ENCODE measurements at places on chromosomes 5 and 9. TPM values are rescaled to one million over a fixed set of nuclear protein-coding genes. Genes with fewer than 3 reads are reported as not detected.

The GAS1 gene
- total RNA-seq, result 108 TPM

DNA sequence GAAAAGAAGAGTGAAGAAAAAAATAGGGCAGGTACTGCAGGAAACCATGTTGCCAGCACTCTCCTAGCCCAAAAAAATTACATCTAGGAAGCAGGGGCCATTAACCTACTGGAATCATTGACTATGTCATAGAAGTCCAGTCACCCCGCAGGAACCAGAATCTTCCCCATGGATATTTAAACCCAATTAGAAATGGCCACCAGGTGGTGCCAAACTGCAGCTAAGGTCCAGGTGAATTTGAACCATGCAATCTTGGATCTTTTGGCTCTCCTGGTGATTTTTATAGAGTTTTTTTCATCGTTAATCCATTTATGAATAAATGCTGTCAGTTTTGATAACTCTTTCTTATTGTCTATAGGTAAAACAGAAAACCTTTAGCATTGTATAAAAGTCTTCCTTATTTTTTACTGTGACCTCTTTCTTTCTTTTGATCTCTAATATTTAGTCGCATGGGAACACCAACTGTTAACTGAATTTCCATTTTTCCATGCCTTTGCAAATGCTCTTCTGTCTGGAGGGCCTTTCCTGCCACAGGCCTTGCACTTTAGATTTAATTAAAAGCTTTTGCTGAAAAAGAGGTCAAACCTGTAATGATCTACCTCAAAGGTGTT, 147.5 kb upstream of the FGF10 start:
- no peaks in the 10 kb centered on the region for H3K36me3 ChIP-seq
- no peak overlapping the region for H3K27ac ChIP-seq
- H3K4me3 ChIP-seq, result no peak overlapping the region
- H3K27me3 ChIP-seq, result no peaks in the 10 kb centered on the region
- peaks cover 9% of the 10 kb centered on the region for H3K4me1 ChIP-seq
- DNase-seq, result no peak

GRCh38 chr5:145316282-145316681, 518.9 kb downstream of the PRELID2 start:
- no peak for DNase-seq
- H3K27ac ChIP-seq, result no peak overlapping the region
- H3K27me3 ChIP-seq, result no peaks in the 10 kb centered on the region
- no peaks in the 10 kb centered on the region for H3K4me1 ChIP-seq

DNA sequence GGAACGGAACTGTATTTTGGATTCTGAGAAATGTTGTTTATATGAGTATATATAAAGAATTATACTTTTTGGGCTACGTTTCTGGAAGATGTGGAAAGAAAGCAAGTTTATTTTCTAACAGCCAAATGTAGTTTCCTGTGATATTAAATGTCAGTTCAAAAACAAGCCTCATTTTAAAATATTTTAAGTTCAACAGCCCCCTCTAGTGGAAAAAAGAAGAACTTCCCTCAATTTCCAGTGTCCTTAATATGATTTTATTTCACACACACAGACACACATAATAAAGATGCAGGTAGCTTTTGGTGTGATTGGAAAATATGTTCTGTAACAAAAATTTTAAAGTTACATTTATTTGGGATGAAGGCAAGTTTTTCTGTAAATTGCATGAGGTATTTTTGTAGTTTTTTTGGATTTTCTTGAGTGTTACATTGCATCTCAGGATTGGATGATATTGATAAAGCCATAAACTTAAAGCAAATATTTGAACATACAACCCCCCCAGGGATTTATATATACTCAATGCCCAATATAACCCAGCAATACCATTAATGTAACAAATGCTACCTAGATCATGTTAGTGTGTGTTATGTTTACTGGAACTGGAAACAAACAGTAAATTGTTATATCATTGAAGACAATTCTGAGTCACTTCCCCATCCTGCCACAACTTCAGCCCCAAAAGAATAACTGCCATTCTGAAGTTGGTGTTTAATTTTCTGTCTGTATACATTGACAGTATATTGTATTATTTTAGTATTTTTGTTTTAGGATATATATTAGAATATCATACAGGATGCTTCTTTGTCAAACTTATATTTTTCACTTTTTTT, 54.0 kb downstream of the CCDC171 start:
- no peaks in the 10 kb centered on the region for H3K4me1 ChIP-seq
- no peak for DNase-seq
- peak overlapping the region; percentile 33 for H3K4me3 ChIP-seq
- no peak overlapping the region for H3K27ac ChIP-seq
- H3K36me3 ChIP-seq, result no peaks in the 10 kb centered on the region
- H3K27me3 ChIP-seq, result no peaks in the 10 kb centered on the region

GRCh38 chr5:133439859-133440258, 172.5 kb downstream of the FSTL4 start:
- H3K27ac ChIP-seq, result no peak overlapping the region
- no peaks in the 10 kb centered on the region for H3K4me1 ChIP-seq
- no peak overlapping the region for H3K4me3 ChIP-seq
- no peaks in the 10 kb centered on the region for H3K27me3 ChIP-seq
- no peak for DNase-seq
- H3K36me3 ChIP-seq, result no peaks in the 10 kb centered on the region

The EPB41L4A gene
- 12.2 TPM for total RNA-seq

DNA sequence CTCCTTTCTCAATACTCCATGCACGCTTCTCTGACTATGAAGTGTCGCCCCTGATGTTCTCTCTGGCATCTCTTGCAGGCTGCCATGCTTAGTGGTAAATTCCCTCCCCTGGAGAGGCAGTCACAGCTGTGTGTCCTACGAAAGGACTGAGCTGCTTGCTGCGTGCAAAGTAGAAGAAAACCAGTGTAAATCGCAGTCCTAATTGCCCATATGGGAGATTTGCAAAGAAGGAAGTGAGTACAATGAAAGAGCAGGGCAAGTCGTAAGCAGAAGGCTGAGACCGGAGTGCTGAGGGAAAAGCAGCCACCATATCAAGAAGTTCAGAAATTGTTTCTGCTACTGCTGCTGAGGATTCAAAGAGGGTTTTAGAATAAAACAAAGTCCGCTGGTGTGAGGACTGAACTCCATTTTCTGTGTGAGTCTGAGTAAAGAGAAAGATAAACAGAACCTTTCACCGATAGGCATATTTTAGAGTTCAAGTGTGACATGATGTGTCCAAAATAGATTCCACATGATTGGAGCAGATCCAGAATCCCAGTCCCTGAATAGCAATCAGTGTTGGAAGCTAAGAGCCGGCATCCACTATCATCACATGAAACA, 507.8 kb upstream of the MPDZ start:
- no peak for DNase-seq
- H3K4me3 ChIP-seq, result peak overlapping the region; percentile 59
- H3K4me1 ChIP-seq, result peaks cover 3% of the 10 kb centered on the region
- no peaks in the 10 kb centered on the region for H3K36me3 ChIP-seq
- H3K27ac ChIP-seq, result peak overlapping the region; percentile 63

- no peak overlapping the region for H3K27ac ChIP-seq
- no peak for DNase-seq
- H3K27me3 ChIP-seq, result no peaks in the 10 kb centered on the region
- H3K36me3 ChIP-seq, result no peaks in the 10 kb centered on the region
- H3K4me1 ChIP-seq, result no peaks in the 10 kb centered on the region
Measured at GRCh38 chr5:2291146-2291840, 408.6 kb upstream of the IRX4 start.

DNA sequence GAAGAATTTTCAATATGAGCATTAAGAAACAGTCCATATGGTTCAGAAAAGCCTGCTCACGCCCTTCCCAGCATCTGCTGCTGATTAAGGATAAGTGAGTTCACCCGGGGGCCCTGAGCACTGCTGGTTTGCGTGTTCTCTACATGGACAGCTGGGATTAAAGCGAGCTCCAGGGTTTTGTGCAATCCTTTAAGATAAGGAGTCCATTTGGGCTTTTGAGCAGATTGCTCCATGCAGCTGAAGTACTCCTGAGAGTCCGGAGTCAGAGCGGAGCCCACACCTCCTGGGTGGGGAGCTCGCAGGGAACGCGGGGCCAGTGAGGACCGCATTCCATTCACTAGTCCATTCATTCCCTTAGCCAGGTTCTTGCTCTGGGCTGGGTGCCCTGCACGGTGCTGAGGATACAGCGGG, 149.3 kb upstream of the COL5A1 start:
- no peaks in the 10 kb centered on the region for H3K27me3 ChIP-seq
- H3K27ac ChIP-seq, result no peak overlapping the region
- no peak for DNase-seq
- H3K4me1 ChIP-seq, result no peaks in the 10 kb centered on the region
- H3K36me3 ChIP-seq, result no peaks in the 10 kb centered on the region

DNA sequence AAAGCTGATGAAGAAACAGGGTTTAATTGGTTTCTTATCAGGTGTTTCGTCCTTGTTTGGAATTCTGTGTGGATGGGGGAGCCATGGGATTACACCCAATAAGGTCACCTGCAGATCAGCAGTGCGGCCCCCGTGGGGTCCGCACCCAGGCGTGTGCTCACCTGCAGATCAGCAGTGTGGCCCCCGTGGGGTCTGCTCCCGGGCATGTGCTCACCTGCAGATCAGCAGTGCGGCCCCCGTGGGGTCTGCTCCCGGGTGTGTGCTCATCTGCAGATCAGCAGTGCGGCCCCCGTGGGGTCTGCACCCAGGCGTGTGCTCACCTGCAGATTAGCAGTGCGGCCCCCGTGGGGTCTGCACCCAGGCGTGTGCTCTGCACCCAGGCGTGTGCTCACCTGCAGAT, 41.7 kb upstream of the CEP72 start:
- H3K27me3 ChIP-seq, result no peaks in the 10 kb centered on the region
- no peaks in the 10 kb centered on the region for H3K36me3 ChIP-seq
- no peak for DNase-seq
- no peak overlapping the region for H3K27ac ChIP-seq
- no peaks in the 10 kb centered on the region for H3K4me1 ChIP-seq

GRCh38 chr9:81720450-81721086, 31.2 kb upstream of the TLE1 start:
- no peaks in the 10 kb centered on the region for H3K27me3 ChIP-seq
- H3K36me3 ChIP-seq, result no peaks in the 10 kb centered on the region
- H3K4me3 ChIP-seq, result no peak overlapping the region
- H3K4me1 ChIP-seq, result peaks cover 5% of the 10 kb centered on the region
- no peak overlapping the region for H3K27ac ChIP-seq

The CACNA1B gene
- total RNA-seq, result 0.07 TPM

DNA sequence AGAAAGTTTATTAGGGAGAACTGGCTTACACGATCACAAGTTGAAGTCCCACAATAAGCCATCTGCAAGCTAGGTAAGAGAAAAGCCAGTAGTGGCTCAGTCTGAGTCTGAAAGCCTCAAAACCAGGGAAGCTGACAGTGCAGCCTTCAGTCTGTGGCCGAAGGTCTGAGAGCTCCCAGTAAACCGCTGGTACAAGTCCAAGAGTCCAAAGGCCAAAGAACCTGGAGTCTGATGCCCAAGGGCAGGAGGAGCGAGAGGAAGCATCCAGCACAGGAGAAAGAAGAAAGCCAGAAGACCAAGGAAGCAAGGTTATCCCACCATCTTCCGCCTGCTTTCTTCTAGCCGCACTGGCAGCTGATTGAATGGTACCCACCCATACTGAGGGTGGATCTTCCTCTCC, 97.3 kb upstream of the FBN2 start:
- no peaks in the 10 kb centered on the region for H3K36me3 ChIP-seq
- H3K27ac ChIP-seq, result no peak overlapping the region
- DNase-seq, result no peak
- no peak overlapping the region for H3K4me3 ChIP-seq

DNA sequence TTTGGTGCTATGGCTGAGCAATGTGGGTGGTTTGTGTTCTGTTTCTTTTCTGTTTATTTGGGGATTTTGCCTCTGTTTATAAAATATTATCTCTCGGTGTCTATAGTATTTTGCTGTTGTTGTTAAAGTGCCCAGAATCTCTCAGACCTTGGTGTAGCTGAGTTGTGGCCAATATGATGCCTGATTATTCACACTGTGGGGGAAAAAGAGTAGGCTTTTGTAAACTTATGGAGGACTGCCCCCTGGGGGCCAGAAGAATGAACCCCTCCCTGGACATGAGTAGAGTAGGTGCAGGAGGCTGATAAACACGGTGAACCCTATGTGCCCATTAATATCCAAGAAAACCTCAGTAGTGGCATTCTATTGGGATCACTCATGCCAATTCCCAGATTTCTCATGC, 49.0 kb upstream of the DPYSL3 start:
- peak; percentile 34 for DNase-seq
- peaks cover 24% of the 10 kb centered on the region for H3K4me1 ChIP-seq
- no peaks in the 10 kb centered on the region for H3K36me3 ChIP-seq
- no peaks in the 10 kb centered on the region for H3K27me3 ChIP-seq

The SLC24A2 gene
- not detected for total RNA-seq

GRCh38 chr5:141780240-141780951, 97.8 kb downstream of the PCDH1 start:
- no peak for DNase-seq
- H3K4me1 ChIP-seq, result no peaks in the 10 kb centered on the region
- H3K27ac ChIP-seq, result no peak overlapping the region
- H3K4me3 ChIP-seq, result no peak overlapping the region

- no peak overlapping the region for H3K4me3 ChIP-seq
- H3K27me3 ChIP-seq, result no peaks in the 10 kb centered on the region
- no peak for DNase-seq
- H3K27ac ChIP-seq, result no peak overlapping the region
Measured at GRCh38 chr9:123191260-123191659, 77.1 kb downstream of the STRBP start.

GRCh38 chr9:99962680-99963261, 56.3 kb downstream of the STX17 start:
- H3K36me3 ChIP-seq, result no peaks in the 10 kb centered on the region
- H3K4me3 ChIP-seq, result no peak overlapping the region
- H3K4me1 ChIP-seq, result no peaks in the 10 kb centered on the region
- no peak for DNase-seq
- H3K27ac ChIP-seq, result no peak overlapping the region

DNA sequence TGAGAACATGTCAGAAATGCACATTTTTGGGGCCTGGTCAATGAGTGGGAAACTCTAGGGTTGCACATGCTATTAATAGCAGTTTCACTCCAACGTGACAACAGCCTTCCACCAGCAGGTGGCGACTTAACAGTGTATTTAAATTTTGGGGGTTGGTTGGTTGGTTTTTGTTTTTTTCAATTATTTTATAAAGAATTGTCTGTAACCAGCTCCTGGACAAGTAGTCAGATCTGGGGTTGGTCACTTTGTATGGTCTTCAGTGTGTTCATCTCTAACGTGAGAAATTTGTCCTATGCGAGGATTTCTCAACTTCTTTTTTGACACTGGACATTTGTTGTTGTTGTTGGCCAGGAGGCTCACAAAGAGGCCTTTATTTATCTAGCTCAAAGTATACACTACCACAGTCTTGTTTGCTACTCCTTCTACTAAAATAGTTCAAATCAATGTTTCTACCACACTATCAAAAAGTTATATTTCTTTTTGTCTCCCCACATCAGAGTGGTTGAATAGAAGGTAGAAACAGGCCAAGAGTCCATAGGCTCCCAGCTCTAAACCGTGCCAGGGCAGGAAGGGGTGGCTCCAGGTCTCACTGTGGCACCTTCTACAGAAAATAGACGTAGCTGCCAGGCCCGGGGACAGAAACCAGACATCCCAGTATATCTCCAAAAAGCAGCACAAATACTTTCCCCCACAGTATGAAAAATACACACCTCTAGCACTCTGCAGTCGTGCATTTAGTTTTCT, 110.4 kb downstream of the TRPM6 start:
- H3K36me3 ChIP-seq, result no peaks in the 10 kb centered on the region
- no peaks in the 10 kb centered on the region for H3K4me1 ChIP-seq
- no peaks in the 10 kb centered on the region for H3K27me3 ChIP-seq
- no peak overlapping the region for H3K27ac ChIP-seq
- DNase-seq, result peak; percentile 15

The ADCY2 gene
- total RNA-seq, result 5.0 TPM

Data from thoracic aorta (tissue), 2 donors.